ENCODE measurements at places on chromosomes 3 and 15.

DNA sequence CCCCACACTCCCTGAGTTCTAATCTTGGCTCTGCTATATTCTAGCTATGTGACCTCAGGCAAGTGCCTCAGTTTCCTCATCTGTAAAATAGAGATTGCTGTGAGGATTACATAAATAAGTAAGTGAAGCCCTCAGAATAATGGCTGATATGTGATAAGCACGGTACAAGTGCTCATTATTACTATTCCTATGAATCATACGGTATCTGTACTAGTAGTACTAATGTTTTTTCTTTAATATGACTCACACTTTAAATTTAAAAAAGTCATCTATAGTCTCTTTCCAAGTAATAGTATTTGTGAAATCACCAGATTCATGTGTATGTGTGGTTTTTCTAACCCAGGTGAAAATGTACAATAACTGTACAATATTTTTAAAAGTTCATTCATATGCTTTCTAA lies 58.7 kb downstream of the CLDN11 start:
- H3K4me3 ChIP-seq, result no peak overlapping the region
- DNase-seq, result no peak
- no peak overlapping the region for H3K27ac ChIP-seq
- no peaks in the 10 kb centered on the region for H3K36me3 ChIP-seq

DNA sequence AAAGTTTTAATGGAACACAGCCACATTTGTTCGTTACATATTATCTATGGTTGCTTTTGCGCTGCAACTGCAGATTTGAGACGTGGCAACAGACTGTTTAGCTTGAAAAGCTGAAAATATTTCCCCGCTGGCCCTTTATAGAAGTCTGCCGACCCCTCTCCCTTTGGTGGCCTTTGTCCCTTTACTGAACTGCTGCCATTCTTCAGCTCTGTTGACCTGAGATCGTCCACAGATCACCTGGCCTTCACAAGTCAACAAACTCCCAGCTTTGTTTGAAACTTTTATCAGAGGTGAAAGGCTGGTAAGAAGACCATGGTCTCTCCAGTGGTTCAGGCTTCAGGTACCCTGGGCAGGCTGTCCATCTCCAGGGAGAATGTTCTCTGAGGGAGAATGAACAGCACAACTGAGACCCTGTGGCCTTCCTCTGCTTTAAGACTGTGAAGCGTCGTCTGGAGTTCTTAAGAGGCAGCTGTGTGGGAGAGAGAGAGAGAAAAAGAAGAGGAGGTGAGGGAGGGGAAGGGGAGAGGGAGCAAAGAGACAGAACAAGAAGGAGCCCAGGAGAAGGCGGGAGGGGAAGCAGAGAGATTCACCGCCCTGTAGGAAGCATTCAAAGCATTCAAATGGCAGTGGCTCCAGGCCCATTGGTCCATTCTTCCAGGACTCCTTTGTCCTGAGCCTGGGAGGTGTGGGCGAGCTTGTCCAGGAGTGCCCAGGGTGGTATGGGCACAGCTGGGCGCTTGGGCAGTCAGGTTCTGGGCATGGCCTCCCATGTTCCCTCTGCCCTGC lies 53.7 kb upstream of the INSYN1 start:
- DNase-seq, result no peak
- H3K27me3 ChIP-seq, result no peaks in the 10 kb centered on the region
- no peaks in the 10 kb centered on the region for H3K36me3 ChIP-seq
- H3K4me3 ChIP-seq, result no peak overlapping the region
- H3K27ac ChIP-seq, result no peak overlapping the region

- H3K4me1 ChIP-seq, result peaks cover 9% of the 10 kb centered on the region
- no peaks in the 10 kb centered on the region for H3K36me3 ChIP-seq
- no peak overlapping the region for H3K4me3 ChIP-seq
- no peak overlapping the region for H3K27ac ChIP-seq
These were observed 461.4 kb downstream of the DIPK2A start for GRCh38 chr3:144433006-144433405.

GRCh38 chr3:136856665-136857064 lies 5.3 kb upstream of the NCK1 start:
- peaks cover 46% of the 10 kb centered on the region for H3K4me1 ChIP-seq
- H3K36me3 ChIP-seq, result peaks cover 9% of the 10 kb centered on the region
- H3K4me3 ChIP-seq, result no peak overlapping the region
- H3K27ac ChIP-seq, result no peak overlapping the region
- DNase-seq, result no peak

DNA sequence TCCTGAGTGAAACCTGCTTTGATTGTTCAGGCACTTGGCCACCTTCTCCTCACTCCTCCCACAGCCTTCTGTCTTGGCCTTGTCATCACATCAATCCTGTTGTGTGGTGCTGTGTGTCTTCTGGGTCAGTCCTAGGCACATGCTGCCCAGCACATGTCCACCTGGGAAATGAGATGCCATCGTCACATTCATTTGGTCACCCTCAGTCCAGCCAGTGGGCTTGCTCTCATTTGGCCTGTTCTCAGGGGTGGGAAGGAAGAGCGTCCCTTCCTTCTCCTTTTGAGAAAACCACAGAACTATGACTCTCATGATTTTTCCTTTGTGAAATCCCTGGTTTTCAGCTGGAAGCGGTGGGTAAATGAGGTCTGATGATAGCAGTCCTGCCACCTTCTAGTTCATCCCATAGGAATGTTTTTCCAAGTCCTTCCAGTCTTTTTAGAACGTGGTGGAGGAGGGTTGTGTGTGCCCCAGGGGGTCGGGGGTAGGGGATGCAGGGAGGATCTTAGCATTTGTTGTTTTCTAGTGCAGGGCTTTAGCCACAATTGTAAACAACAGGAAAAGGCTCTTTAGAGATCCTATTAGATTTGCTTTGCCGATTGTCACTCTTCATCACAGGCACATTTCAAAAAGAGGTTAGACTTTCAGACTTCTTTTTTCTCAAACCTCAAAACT lies 8.4 kb upstream of the PLA1A start:
- no peak overlapping the region for H3K27ac ChIP-seq
- DNase-seq, result no peak
- no peak overlapping the region for H3K4me3 ChIP-seq
- H3K4me1 ChIP-seq, result peaks cover 15% of the 10 kb centered on the region

DNA sequence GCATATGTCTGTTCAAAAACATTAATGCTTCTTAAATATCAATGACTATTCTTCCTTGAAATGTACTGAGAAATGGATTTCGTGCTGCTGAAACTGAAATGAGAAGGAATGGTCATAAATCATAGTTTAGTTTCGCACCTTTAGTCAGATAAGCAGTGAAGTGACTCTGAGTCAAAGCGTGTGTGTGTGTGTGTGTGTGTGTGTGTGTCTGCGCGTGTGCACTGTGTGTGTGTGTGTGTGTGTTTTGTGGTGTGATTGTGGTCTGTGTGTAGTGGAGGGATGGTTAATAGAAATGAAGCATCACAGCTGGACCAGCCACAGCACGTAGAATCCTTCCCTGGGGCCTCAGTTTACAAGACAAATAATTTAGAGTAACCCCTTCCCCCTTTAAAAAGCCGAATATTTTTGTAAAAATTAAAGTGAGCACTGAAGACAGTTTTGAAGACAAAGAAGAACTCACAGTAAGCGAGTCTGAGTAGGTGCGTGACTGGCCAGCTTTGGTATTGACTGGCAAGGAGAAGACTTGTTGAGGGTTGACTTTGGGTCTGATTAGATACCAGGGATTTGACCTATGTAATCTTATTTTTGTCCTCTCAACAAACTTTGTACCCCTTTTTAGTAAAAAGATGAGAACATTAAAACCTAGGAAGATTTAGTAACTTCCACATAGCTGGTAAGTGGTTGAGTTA lies 202.0 kb upstream of the IL12A start:
- H3K4me3 ChIP-seq, result no peak overlapping the region
- H3K27me3 ChIP-seq, result no peaks in the 10 kb centered on the region
- peaks cover 42% of the 10 kb centered on the region for H3K4me1 ChIP-seq
- H3K36me3 ChIP-seq, result no peaks in the 10 kb centered on the region
- DNase-seq, result no peak
- H3K27ac ChIP-seq, result no peak overlapping the region

GRCh38 chr15:41933771-41934170 lies 38.6 kb downstream of the EHD4 start:
- no peaks in the 10 kb centered on the region for H3K27me3 ChIP-seq
- no peak overlapping the region for H3K27ac ChIP-seq
- H3K36me3 ChIP-seq, result peaks cover 8% of the 10 kb centered on the region
- no peak overlapping the region for H3K4me3 ChIP-seq
- no peak for DNase-seq

GRCh38 chr15:65255486-65256140 lies 31.1 kb downstream of the PARP16 start:
- H3K27ac ChIP-seq, result no peak overlapping the region
- DNase-seq, result no peak
- H3K27me3 ChIP-seq, result no peaks in the 10 kb centered on the region
- no peak overlapping the region for H3K4me3 ChIP-seq

GRCh38 chr3:72196377-72196929 lies 411.5 kb upstream of the PROK2 start:
- DNase-seq, result no peak
- no peak overlapping the region for H3K4me3 ChIP-seq
- H3K36me3 ChIP-seq, result peaks cover 21% of the 10 kb centered on the region
- H3K27me3 ChIP-seq, result no peaks in the 10 kb centered on the region

GRCh38 chr3:179451265-179452175 lies at the start of gene GNB4:
Gene GNB4 (minus strand): TSS chr3:179451470. CDS start chr3:179426200, 25,270 bp downstream.
- peaks cover 57% of the 10 kb centered on the region for H3K4me1 ChIP-seq
- peak within 1 kb of the TSS; percentile 83 for H3K27ac ChIP-seq
- peak; percentile 78 for DNase-seq
- H3K27me3 ChIP-seq, result peaks cover 27% of the 10 kb centered on the region
- no peaks in the 10 kb centered on the region for H3K36me3 ChIP-seq

GRCh38 chr3:117010318-117010717 lies 300.7 kb downstream of the TUSC7 start:
- H3K4me1 ChIP-seq, result no peaks in the 10 kb centered on the region
- H3K27ac ChIP-seq, result no peak overlapping the region
- DNase-seq, result no peak

GRCh38 chr3:118226206-118226605 lies 808.4 kb downstream of the IGSF11 start:
- no peak overlapping the region for H3K27ac ChIP-seq
- no peaks in the 10 kb centered on the region for H3K36me3 ChIP-seq
- H3K4me3 ChIP-seq, result no peak overlapping the region
- no peaks in the 10 kb centered on the region for H3K4me1 ChIP-seq

DNA sequence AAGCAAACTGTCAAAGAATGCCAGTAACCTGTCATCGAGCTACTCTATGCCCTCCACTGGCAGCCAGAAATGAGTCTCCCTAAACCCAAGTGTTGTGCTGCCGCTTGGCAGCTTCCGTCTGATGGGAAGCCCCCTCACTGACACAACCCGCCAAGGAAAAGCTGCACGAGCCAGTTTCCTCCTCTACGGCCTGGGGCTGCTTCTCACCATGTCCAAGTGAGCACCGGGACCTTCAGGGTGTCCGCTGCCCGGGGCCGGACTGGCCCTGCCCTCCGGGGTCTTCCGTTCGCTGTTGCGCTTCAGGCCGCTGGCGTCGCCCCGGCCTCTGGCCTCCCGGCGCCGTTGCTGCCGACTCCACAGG lies 490 bp downstream of the TOMM70 start:
- H3K4me1 ChIP-seq, result peaks cover 36% of the 10 kb centered on the region
- peaks cover 6% of the 10 kb centered on the region for H3K36me3 ChIP-seq
- H3K27me3 ChIP-seq, result no peaks in the 10 kb centered on the region
- DNase-seq, result peak; percentile 19

DNA sequence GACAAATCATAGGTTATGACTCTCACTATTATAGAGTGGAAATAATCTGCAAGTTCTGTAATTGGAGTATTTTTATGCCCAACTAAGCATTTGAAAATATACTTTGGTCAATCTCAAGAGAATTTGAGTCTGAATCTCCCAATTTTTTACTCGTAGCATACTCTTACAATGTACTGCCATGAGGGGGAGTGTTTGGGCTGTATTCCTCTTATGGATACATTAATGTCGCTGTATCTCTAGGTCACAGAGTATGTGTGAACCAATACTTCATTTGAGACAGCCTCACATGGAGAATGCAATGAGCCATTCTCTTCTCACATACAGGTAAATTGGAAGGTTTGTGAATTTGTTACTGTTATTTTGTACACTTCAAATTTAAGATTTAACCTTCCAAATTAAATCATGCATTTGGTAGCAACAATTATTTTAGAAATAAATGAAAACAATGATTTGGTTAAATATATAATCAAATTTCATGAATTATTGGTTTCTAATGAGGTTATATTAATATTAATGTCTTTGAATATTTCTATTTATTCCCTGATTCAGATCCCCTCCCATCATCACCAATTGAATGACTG lies 5.5 kb upstream of the CD200 start:
- no peaks in the 10 kb centered on the region for H3K36me3 ChIP-seq
- H3K4me1 ChIP-seq, result peaks cover 30% of the 10 kb centered on the region

- H3K4me3 ChIP-seq, result no peak overlapping the region
- H3K36me3 ChIP-seq, result no peaks in the 10 kb centered on the region
- no peak for DNase-seq
- no peak overlapping the region for H3K27ac ChIP-seq
These were observed 34.6 kb downstream of the GASK1A start for GRCh38 chr3:43013743-43014155.

DNA sequence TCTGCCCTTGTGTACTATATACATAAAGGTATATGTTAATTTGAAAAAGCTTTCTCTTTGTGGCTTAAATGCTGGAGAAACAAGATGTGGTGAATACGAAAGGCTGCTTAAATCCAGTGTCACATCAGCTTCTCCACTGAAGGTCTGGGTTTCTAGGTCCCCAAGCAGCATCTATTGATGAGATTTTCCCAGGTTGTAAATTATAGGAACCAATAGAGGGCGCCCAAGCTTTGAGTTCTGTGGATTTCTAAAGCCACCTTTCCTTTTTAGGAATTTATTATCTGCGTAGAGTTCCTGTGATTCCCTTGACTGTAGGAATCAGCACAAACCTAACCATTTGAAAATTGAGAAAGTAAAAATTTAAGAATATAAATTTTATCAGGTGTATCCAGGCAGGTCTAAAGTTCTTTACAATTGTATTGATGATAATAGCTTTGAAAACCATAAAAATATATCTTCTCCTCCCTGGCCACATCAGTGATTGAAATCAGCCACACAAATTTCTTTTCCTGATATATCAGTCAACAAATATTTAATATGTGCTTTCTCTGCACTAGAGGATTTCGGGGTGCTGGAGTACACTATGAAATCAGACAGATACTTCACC lies 88.3 kb upstream of the ADAMTSL3 start:
- no peak overlapping the region for H3K4me3 ChIP-seq
- H3K27ac ChIP-seq, result no peak overlapping the region
- no peaks in the 10 kb centered on the region for H3K36me3 ChIP-seq
- H3K27me3 ChIP-seq, result no peaks in the 10 kb centered on the region
- DNase-seq, result no peak

GRCh38 chr3:12175844-12176453 lies 17.2 kb upstream of the TIMP4 start:
- H3K27ac ChIP-seq, result no peak overlapping the region
- no peaks in the 10 kb centered on the region for H3K4me1 ChIP-seq
- no peak overlapping the region for H3K4me3 ChIP-seq
- peaks cover 36% of the 10 kb centered on the region for H3K36me3 ChIP-seq

DNA sequence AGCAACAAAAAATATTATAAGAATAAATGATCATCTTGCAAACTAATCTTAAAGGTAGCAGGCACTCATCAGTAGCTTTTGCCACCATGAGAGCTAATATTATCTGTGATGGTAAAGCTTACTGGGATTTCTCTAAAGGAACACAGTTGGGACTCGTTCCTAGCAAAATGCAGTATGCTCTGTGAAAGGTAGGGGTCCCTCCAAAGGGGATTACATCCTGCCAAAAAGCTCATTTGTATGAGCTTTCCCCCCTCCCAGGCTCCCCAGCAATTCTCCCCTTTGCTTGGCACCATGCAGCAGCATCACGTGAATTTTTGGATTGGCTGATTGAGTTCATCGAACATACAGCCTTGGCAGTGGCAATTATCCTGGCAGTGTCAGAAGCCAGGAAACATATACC lies 361.0 kb upstream of the PLSCR5 start:
- no peak overlapping the region for H3K4me3 ChIP-seq
- H3K36me3 ChIP-seq, result no peaks in the 10 kb centered on the region

GRCh38 chr15:29570121-29570947 lies 251.9 kb downstream of the TJP1 start:
- H3K4me1 ChIP-seq, result peaks cover 34% of the 10 kb centered on the region
- peaks cover 2% of the 10 kb centered on the region for H3K36me3 ChIP-seq
- peak; percentile 58 for DNase-seq
- peaks cover 42% of the 10 kb centered on the region for H3K27me3 ChIP-seq
- no peak overlapping the region for H3K27ac ChIP-seq
